ENCODE measurements at places on chromosomes 4 and X.
A peak's percentile ranks its signal among the peaks of the same experiment; 100 is the strongest.

DNA sequence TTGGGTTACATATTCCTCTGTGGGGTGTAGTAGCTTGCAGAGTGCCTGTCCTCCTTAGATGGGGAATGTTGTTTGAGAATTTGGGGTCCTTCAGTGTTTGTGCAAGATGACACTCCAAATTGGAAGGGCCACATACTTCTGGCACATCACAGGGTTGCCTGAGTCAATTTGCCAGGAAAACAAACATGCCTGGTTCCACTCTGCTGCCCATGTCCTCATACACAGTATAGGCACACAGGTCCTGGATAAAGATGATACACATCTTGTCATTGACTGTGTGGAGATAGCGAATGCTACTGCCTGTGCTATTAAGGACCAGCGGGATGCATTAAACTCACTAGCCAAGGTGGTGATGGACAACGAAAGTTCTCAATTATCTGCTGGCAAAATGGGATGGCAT lies 11.2 kb upstream of the LAP3 start:
- H3K4me1 ChIP-seq = no peaks in the 10 kb centered on the region
- no peaks in the 10 kb centered on the region for H3K36me3 ChIP-seq
- DNase-seq = no peak
- no peak overlapping the region for H3K27ac ChIP-seq
- H3K27me3 ChIP-seq = no peaks in the 10 kb centered on the region

DNA sequence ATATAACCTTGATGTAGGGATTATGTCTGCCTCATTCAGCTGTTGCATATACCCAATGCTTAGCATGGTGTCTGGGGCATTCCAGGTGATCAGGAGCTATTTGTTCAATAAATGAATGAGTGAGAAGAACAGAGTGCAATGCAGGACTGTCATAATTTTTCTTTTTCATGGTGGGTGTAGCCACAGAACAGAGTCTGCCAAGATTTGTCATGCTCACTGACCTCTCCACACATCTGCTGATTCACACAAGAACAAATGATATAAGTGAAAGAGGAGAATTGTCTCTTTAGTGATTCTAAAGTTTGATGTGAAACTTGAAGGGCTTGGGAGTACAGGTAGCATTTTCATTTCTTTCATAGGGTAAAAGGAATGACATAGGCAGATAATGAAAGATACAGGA lies 64.4 kb upstream of the TEX13D start:
- no peaks in the 10 kb centered on the region for H3K4me1 ChIP-seq
- no peak for DNase-seq
- H3K36me3 ChIP-seq = no peaks in the 10 kb centered on the region
- no peaks in the 10 kb centered on the region for H3K27me3 ChIP-seq

DNA sequence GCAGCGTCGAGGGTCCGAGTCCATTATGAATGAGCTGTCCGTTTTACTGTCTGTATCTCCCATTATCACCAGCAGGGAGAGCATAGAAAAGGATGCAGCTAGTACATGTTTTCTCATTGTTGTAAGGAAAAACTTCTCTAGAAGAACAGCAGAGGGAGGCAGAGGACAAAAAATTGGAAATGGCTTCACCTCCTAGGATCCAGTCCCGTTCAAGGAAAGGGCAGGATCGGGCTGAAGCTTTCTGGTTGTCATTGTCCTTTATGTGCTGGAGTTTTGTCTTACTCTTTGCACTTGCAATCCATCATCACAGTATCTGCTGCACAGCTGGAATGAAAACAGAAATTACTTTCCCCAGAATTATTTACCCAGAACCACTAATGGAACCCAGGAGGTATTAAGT lies 14.7 kb downstream of the NDP start:
- H3K27ac ChIP-seq = no peak overlapping the region
- H3K4me3 ChIP-seq = no peak overlapping the region
- no peak for DNase-seq
- H3K27me3 ChIP-seq = no peaks in the 10 kb centered on the region
- no peaks in the 10 kb centered on the region for H3K36me3 ChIP-seq
- H3K4me1 ChIP-seq = no peaks in the 10 kb centered on the region

DNA sequence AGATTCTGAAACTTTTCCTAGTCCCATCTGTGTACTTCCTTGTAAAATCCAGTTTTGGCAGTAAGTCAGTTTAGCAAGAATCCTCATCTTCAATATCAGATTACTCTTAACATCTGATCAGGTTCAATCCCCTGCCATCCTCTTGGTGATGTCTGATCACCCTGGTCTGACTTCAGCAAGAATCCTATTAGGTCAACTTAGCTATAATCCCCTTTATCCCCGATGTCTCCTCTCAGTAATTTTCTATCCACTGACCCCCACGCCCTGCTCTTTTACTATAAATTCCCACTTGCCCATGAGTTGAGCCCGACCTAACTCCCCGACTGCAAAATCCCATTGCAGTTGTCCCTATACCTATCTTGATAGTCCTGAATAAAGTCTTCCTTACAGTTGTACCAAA lies 57.9 kb upstream of the PRSS48 start:
- peaks cover 4% of the 10 kb centered on the region for H3K36me3 ChIP-seq
- no peak for DNase-seq
- no peak overlapping the region for H3K27ac ChIP-seq
- no peak overlapping the region for H3K4me3 ChIP-seq

- H3K36me3 ChIP-seq = no peaks in the 10 kb centered on the region
- H3K27me3 ChIP-seq = no peaks in the 10 kb centered on the region
- H3K27ac ChIP-seq = no peak overlapping the region
- DNase-seq = no peak
- peak overlapping the region; percentile 55 for H3K4me3 ChIP-seq
- peaks cover 4% of the 10 kb centered on the region for H3K4me1 ChIP-seq
Measured at GRCh38 chrX:275476-275966, 5.7 kb upstream of the PLCXD1 start.
